ENCODE measurements at places on chromosomes 4 and X.

GRCh38 chrX:16067886-16068515, 55.4 kb upstream of the GRPR start:
- no peak for DNase-seq

- no peak for DNase-seq
Observed at GRCh38 chrX:127025013-127025412, 205.5 kb downstream of the PRR32 start.

GRCh38 chr4:38163216-38164006, 203.2 kb downstream of the PTTG2 start:
- DNase-seq = no peak

DNA sequence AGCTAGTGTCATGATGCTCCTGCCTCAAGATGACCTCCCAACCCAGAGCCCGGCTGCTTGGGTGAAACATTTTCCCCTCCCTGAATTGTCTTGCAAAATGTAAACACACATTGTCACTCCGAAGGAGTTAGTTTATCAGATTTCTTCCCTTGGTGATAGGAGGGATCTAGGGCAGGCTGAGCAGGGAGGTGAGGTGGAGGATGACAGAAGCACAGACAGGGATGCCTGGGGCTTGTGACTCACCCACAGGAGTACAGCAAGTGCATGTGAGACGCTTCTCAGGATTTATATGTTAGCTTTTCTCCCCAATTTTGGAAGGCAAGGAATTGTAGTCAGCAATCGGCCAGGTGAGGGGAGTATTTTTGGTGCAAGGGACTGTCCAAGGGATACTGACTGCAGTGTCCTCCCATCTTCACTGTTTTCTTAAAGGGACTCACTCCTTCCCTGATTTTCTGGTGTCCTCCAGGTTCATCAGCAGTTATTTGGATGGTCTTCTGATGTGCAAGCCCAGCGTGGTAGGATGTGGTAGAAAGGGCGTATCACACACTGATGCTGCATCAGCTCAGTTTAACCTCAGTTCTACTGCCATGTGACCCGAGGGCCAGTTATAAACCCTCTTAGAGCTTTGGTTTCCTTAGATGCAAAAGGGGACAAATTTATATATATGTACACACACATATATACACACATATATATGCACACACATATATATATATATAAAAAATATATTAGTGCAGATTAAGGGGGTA, 46.2 kb upstream of the IGFBP7 start:
- no peak for DNase-seq

DNA sequence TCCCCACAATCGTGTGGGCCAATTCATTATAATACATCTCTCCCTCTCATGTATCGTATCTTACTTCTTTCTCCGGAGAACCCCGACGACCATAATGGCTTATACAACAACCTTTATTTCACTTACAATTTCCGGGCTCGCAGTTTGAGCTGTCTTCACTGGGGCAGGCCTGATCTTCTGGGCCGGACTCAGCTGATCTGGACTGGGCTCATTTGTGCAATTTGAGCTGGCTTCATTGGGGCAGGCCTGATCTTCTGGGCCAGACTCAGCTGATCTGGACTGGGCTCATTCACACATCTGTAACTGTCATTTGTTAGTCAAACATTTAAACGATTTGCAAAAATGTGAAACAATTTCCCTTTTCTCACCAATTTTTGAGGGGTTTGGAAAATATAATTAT, 171.5 kb upstream of the FRG1 start:
- DNase-seq = no peak

DNA sequence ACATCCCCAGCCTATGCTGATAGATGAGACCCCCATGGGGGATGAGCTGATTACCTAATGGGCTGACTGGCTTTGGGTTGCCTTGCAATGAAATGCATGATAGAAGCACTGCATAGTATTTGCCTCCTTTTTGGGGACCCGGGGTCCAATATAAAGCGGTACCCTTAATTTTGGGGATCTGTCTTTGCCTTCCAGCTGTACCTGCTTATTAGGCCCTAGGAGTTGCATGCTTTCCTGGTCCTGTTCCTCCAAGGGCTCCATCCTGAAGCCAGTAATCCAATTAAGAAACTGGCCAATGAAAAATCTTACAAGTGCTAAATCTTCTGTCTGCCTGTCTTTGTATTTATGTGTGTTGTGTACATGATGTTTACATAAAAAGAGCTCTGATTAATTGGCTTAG, 791.6 kb downstream of the TRIML1 start:
- no peak for DNase-seq
